RKO (cell line): ENCODE measurements at places on chromosomes 6 and 20.
A peak's percentile ranks its signal among the peaks of the same experiment; 100 is the strongest.

- DNase-seq = no peak
These were observed 90.4 kb upstream of the MCHR2 start for GRCh38 chr6:100084316-100084990.

DNA sequence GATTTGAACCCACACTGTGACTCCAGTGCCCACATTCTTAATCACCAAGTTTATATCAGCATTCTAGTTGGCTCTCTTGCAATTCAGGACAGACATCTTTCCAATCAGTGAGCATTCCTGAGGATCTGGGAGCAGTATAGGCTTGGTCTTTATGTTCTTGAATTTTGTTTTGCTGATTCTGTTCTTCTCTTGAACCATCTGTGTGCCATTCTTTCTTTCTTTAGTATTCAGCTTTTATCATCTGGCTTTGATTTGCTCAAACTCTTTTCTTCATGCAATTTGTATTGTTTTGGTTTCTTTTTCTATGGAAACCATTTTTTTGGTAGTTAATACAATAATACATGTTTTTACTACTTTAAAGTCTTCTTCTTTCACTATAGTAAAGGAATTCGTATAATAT is 162.4 kb downstream of the CD109 start:
- DNase-seq = no peak

DNA sequence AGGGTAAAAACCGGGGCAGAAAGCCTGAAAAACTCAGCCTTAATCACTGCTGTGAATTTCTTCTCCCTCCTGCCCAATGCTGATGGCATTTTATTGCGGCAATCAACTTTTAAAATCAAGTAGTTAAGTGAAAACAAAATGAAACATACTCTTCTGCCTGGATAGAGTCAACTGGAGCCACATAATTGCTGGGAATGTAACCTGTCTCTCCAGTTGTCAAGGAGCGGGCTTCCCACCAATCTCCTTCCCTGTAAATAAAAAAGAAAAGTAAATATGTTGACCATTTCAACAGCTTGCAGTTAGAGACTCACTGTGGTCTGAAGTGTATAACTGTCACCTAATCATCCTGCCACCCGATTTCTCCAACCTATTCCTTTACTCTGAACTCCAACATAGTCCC is 102.1 kb upstream of the TRAF3IP2 start:
- DNase-seq = no peak

- no peak for DNase-seq
These were observed at the start of gene DOK5 for GRCh38 chr20:54475334-54476168. Gene DOK5, plus strand, starts transcription at chr20:54475593. Its CDS starts 354 bp downstream, at chr20:54475947.

DNA sequence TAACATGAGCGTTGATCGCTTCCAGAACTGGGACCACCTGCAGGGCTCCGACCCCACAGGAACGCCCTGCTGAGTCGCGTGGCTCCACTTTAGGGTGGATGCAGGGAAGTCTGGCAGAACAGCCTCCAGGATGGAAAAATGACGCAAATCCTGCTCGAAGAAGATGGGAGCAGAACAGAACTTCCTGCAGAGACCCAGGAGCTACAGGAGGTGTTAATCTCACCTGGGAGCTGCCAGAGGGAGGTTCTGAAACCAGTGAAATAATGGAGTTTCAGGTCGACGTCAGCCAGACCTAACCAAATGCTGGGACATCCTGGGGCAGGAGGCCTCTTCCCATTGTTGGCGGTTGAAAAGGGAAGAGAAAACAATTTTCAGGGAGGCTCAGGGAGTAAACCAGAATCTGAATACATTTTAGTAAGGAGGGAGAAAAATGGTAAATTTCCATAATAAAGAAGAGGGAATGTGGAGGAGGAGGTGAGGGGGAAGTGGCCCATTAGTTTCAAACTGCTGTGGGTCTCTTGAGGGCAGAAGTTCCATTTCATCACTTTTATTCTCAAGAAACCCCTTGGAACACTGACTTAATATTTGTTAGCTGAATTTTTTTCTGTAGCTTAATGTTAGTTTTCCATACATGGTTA is 558.4 kb upstream of the CDH4 start:
- no peak for DNase-seq

- DNase-seq = peak; percentile 66
These were observed 26.5 kb downstream of the BCKDHB start for GRCh38 chr6:80133020-80133419.

DNA sequence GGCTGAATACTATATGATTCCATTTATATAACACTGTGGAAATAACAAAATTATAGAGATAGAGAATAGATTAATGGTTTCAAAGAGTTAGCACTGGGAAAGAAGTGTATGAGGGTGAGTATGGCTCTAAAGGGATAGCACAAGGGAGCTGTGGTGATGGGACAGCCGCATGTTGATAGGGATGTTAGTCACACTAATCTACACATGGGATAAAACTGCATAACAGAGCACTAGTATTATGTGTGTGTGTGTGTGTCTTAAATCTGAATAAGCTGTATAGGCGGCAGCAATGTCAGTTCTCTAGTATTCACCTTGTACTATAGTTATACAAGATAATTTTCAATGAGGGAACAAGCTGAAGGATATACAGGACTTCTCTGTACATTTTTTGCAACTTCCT is 5.8 kb downstream of the CGA start:
- no peak for DNase-seq

DNA sequence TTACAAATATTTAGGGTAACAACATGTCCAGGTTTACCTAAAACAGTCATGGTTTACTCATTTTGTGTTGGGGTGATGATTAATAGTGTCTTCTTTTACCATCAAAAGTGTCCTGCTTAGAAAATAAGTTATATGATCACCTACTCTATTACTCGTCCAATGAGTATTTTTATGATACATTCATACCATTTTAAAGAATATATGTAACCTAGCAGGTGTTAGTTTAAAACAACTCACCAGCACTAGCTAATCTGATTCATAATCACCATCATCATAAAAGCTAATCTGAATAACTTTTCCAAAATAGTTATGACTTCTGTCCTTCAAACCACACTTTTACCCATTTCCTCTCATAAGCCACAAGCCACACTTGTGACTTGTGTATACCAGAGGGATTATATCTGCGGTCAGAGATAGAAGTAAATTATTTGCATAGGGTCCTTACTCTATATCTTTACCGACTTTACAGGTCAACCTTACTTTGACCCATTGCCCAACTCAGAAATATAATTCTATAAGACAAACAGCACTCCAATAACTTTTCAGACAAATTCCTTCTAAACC is 33.3 kb upstream of the NRN1 start:
- no peak for DNase-seq

DNA sequence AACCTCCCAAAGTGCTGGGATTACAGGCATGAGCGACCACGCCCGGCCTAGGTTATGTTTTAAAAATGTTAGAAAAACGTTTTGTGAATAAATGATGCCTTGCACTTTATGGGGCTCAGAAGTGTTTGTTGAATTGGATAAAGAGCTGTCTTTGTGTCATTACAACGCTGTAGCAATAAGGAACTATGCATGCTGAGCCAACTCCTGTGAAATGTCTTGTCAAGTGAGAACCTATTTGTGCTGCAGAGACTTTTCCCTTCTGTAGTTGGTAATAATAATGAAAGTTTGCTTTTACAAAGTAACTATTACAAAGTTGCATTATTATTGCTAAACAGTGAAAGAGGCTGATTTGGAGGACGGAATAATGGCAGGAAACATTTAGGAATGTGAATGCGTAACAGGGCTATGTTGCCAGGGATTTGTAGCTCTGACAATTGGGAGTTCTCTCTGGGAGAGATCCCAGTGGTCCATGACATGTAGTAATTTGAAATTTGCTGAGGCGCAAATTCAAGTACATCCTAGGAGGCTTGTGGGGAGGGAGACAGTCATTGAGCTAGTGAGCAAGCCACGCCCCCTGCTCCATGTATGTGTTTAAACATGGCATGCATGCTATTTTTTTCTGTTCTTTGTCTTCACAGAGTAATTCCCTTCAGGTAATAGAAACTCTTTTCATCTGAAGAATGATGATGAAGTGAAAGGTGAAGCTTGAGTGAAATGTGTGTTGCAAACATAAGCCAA is 16.8 kb upstream of the BICRAL start:
- DNase-seq = no peak

DNA sequence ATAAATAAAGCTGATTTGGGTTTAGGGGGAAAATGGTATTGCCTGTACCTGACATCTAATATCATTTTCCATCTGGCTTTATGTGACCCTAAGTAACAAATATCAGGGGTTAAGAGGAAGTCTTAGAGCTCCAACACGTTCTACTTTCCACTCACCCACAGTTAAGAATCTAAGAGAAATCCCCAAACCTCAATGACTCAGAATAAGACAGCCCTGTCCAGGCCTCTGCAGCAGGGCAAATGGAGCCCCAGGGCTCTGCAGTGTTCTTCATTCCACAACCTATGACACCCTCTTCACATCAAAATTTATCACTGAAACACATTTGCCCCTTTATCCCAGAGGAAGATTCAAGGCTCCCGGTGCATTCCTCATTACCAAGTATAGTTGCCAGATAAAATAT is 20.3 kb upstream of the TENT5A start:
- DNase-seq = no peak

DNA sequence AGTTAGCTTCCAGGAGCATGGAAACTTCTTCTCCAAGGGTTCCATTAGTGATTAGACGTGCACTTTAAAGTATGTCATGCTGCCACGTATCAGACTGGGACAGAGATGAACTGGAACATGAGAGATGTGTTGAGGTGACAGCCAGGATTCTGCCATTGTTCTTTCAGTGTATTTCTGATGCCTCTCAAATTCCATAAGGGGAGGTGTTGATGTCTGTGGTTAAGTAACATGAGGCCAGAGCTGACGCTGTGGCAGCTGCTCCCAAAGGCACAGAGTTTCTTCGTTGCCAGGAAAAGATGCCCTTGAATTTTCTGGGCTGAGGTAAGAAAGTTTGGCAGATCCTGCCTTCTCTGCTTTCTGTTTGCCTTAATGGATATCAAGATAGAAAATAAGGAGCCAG is 63.5 kb downstream of the TRMT6 start:
- DNase-seq = no peak

DNA sequence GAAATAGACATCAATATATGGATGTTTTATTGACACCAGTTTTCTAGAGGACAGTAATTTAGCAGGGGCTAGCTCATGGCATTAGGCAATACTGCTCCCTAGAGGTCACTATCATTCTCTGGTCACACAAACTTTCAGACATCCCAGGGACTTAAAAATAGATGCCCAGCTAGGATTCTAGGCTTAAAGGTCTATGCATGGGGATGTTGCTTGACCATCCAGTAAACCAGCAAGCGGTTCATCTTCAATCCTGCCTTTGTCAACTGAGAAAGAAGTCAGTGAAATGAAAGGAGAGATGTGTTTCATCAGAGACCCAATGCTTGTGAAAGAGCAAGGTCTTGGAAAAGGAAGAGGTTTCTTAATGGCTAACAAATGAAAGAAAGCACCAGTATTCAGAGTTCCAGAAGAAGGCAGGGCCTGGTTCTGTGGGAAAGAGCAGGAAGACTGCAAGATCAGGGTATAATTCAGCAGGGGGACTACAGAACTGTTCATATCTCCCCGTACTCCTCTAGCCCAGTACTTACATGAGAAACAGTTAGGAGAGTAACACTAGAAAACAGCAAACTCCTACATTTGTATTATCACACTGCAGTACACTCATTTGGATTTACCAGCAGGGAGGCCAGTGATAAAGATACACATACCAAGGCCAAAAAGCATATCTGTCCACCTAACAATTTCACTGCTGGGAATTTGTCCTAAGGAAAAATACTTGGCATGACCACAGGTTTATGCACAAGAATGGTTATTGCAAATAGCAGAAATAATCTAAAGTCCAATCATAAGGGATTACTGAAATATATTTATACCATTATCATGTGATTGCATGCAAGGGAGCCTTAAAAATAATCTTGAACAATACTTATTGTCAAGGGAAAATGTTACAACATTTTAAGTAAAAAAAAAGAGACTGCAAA is 151.4 kb upstream of the LAMA2 start:
- DNase-seq = peak; percentile 64

DNA sequence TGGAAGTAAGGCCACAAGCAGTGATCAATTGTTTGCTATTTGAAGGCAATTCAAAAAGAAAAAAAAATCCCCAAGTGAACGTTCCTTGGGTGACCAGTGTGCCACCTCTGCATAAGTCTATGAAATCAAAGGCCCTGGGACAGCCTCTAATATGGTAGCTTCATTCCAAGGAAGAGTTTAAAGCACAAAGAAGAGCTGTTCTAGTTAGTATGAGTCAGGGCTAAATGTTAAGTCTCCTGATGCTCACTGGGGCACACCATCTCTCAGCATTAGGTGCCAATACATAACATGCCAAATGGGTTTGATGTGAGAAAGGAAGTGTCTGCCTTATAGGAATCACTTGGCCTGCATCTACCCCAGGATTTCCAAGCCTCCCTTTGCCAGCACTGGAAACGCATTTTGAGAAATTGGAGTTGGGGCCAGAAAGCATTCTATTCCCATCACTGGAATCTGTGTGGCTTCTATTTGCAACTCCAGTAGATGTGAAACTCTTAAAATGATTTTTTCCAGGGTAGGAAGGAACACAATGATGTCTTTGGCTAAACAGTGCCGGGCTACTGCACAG is 13.0 kb downstream of the UNC5CL start:
- no peak for DNase-seq

- DNase-seq = no peak
These were observed 126.8 kb downstream of the AKAP7 start for GRCh38 chr6:131262060-131262459.

DNA sequence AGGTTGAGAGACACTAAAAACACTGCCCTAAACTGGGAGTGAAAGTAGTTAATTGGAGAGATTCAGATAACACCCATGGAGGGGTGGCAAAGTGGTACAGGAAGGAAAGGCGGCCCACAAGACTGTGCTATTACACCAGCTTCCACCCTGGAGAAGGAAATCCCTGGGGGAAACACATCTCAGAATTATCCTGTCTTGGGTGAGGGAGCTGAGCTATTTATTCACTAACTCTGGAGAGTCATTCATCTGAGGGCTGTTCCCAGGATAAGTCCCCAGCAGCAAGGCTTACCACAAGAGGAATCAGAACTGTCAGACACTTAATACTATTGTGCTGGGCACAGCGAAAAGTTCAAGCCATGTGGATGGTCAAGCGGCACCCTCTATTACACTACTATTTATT is 9.9 kb downstream of the TBCC start:
- no peak for DNase-seq

GRCh38 chr20:49724408-49725223 is 10.9 kb upstream of the B4GALT5 start:
- DNase-seq = no peak

- DNase-seq = no peak
These were observed 304.5 kb downstream of the PHF3 start for GRCh38 chr6:63940056-63940455.

- DNase-seq = peak; percentile 93
These were observed 48.4 kb downstream of the USP49 start for GRCh38 chr6:41846666-41847237.

GRCh38 chr6:136160250-136160649 is 89.9 kb downstream of the MTFR2 start:
- no peak for DNase-seq

GRCh38 chr6:28776269-28777146 is 147.3 kb downstream of the TRIM27 start:
- DNase-seq = no peak

DNA sequence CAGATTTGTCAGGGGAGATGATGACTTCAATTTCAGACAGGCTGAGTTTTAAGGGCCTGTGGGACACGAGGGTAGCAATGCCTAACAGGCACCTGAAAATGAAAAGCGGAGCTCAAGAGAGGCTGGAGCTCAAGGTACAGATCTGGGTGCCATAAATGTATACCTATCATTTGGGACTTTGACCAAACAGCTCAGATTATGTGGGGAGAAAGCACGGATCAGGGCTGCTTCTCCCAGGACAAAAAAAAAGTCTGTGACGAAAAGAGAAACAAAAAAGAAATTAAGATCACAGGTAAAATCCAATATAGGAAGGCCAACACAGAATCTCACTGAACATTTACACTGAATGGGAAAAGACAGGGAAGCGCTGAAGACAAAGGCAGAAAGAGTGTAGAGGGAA is 1.9 kb downstream of the PRELID3B start:
- no peak for DNase-seq
